Astrocyte (in vitro differentiated cells and primary cell): ENCODE measurements at places on chromosomes 3 and 15. TPM values are rescaled to one million over a fixed set of nuclear protein-coding genes. Genes with fewer than 3 reads are reported as not detected.
A peak's percentile ranks its signal among the peaks of the same experiment; 100 is the strongest.

DBR1 gene
- total RNA-seq = 14.8 and 14.9 TPM in 2 replicates

SPTBN5 gene
- total RNA-seq = 5.3 and 6.7 TPM in 2 replicates

CD200R1L gene
- total RNA-seq = not detected in 2 replicates

GRIP2 gene
- total RNA-seq = 3.1 and 3.3 TPM in 2 replicates

DNA sequence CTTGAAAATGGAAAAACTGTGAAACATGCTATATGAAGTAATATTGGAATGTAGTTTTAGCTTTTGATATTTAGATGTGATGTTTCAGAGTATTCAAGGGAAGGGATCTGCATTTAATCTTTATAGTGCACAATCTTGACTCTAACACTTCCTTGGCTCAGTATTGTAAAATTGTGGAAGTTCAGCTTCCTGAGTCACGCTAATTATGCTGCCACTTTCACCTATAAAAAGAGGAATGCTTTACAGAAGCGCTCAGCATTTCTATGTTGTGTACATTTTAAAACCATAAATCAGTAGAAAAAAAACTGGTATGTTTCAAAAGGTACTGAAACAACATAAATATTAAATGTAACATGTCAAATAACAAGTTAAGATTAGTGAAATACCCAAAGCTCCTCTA, 32.6 kb downstream of the SERPINI2 start:
- no peak overlapping the region for H3K4me3 ChIP-seq
- DNase-seq = no peak
- H3K27me3 ChIP-seq = no peaks in the 10 kb centered on the region

- H3K4me1 ChIP-seq = peaks cover 4% of the 10 kb centered on the region
Observed at GRCh38 chr3:4939276-4939675, 40.0 kb upstream of the BHLHE40 start.

GRCh38 chr3:152718810-152719209, 116.1 kb upstream of the P2RY1 start:
- H3K36me3 ChIP-seq = no peaks in the 10 kb centered on the region
- H3K27me3 ChIP-seq = no peaks in the 10 kb centered on the region
- H3K27ac ChIP-seq = no peak overlapping the region
- no peak overlapping the region for H3K4me3 ChIP-seq

GRCh38 chr3:179973931-179974361, 62.8 kb downstream of the PEX5L start:
- DNase-seq = no peak
- no peak overlapping the region for H3K4me3 ChIP-seq
- no peaks in the 10 kb centered on the region for H3K36me3 ChIP-seq
- no peaks in the 10 kb centered on the region for H3K4me1 ChIP-seq

GRCh38 chr15:74396445-74397238, 29.2 kb upstream of the CYP11A1 start:
- peak overlapping the region; percentile 92 for H3K27ac ChIP-seq
- DNase-seq = peak; percentile 87
- H3K36me3 ChIP-seq = no peaks in the 10 kb centered on the region
- peaks cover 76% of the 10 kb centered on the region for H3K4me1 ChIP-seq
- H3K27me3 ChIP-seq = no peaks in the 10 kb centered on the region

DNA sequence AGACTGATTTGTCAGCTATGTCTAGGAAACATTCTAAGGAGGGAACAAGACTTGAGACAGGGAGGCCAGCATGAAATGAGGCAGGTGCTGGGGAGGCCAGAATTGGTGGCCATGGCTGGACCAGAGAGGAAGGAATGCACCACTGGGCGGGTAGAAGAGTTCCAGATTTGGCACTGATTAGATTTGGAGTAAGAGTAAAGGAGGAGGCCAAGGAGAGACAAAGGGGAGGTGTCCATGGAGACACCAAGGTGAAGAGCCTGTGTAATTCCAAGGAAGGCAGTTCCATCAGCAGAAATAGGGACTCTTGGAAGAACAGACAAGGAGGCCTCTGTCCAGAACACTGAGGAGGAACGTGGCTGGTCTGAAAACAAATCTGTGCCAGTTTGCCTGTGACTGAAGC, 1.8 kb downstream of the ARNT2 start:
- no peaks in the 10 kb centered on the region for H3K36me3 ChIP-seq
- no peak for DNase-seq
- no peak overlapping the region for H3K4me3 ChIP-seq
- H3K4me1 ChIP-seq = peaks cover 7% of the 10 kb centered on the region
- H3K27ac ChIP-seq = no peak overlapping the region

DNA sequence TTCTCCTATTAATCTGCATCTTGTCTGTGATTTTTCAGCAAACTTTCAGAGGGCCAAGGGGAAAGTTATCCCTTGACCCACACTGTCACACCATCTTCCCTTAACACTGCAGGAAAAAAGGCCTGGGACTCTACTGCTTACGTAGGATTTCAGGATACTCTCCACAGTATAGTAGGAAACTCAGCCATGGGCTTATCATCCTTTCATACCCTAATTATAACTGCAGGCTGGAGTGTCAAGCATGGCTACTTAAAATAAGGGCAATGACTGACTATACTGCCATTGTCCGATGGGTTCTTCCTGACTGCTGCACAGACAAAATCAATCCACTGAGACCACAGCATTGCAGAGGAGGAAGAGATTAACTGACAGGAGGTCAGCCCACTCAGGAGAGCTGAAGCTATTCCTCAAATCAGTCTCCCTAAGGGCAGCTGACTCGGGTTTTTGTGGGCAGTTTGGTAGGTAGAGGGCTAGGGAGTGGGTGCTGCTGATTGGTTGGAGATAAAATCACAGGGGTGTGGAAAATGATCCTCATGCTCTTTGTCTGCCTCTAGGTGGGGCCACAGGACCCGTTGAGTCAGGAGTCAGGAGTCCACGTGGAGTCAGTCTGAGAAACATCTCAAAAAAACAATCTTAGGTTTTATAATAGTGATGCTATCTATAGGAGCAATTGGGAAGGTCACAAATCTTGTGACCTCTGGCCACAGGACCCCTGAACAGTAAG, 118.2 kb upstream of the STRIT1 start:
- H3K36me3 ChIP-seq = no peaks in the 10 kb centered on the region
- no peaks in the 10 kb centered on the region for H3K27me3 ChIP-seq
- H3K4me1 ChIP-seq = peaks cover 5% of the 10 kb centered on the region
- no peak overlapping the region for H3K27ac ChIP-seq
- DNase-seq = no peak

DNA sequence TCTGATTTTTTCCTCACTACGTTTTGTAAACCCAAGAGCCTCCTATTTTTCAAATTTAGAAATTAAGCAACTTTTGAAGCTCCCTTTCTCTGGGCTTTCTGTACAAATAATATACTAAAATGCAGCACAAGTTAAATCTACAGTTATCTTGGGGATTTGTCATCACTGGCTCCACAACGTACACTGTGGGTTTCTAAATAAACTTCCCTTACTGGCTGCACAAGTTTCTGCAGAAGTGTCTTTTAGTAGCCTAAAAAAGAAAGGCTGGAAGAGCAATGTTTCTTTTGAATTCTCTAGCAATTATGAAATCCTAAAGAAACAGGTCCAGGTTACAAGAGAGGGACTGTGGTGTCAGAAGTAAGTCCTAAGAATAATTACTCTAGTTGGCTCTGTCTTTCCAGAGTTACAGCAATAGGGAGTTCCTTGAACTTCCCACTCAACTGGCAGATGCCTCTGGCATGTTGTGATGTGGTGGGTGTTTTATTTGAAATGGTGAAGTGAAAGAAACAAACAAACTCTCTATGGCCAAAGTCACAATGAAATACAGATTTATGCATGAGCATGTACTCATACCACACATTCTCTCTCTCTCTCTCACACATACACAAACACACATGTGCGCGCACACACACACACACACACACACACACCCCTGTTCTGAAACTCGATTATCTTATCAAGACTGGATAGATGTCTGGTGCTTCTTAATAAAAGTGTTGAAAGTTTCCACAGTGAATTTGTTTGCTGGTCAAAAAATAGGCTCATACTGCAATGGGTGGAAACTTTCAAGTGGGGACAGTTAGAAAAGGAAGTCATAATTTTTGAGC, 198.2 kb downstream of the SSR3 start:
- no peak overlapping the region for H3K4me3 ChIP-seq
- no peaks in the 10 kb centered on the region for H3K4me1 ChIP-seq
- no peaks in the 10 kb centered on the region for H3K36me3 ChIP-seq
- H3K27ac ChIP-seq = no peak overlapping the region

DNA sequence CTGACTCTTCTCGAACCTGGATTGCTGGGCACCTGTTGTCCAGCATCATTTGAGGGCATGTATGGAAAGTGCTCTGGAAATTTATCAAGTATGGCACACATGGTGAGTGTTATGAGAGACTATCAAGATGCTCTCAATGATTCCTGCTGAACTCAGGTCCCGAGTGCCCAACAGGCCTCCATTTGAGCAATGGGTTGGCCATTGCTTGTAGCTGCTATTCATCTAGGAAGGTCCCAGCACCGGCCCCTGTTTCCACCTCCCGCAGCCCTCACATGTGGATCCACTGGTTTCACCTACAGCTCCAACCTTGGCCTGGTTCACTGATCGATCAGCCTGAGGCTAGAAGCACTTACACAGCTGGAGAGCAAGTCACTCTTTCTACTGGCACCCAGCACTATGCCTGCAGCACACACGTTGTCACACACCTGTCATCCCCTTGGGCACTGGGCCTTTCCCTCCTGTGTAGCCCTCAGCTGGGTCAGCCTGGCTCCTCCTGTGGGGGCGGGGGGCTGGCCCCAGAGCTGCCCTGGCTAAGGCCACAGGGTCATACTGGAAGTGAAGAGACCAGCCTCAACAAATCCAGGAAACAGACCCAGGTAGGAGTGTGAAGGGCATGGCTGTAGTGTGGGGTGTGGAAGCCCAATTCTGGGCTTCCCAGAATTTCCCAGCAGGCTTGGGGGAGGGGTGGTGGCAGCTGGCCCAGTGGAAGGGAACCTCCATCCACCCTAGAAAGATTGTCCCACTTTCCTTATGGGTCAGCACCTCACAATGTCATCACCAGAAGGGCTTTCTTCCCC, 41.7 kb upstream of the SMAD3 start:
- H3K27ac ChIP-seq = peak overlapping the region; percentile 34
- peaks cover 32% of the 10 kb centered on the region for H3K4me1 ChIP-seq
- no peak for DNase-seq
- no peak overlapping the region for H3K4me3 ChIP-seq
- H3K36me3 ChIP-seq = no peaks in the 10 kb centered on the region
- no peaks in the 10 kb centered on the region for H3K27me3 ChIP-seq

- no peak overlapping the region for H3K27ac ChIP-seq
- no peak for DNase-seq
- peaks cover 8% of the 10 kb centered on the region for H3K4me1 ChIP-seq
- no peak overlapping the region for H3K4me3 ChIP-seq
Observed at GRCh38 chr15:31977138-31977537, 53.2 kb upstream of the CHRNA7 start.

DNA sequence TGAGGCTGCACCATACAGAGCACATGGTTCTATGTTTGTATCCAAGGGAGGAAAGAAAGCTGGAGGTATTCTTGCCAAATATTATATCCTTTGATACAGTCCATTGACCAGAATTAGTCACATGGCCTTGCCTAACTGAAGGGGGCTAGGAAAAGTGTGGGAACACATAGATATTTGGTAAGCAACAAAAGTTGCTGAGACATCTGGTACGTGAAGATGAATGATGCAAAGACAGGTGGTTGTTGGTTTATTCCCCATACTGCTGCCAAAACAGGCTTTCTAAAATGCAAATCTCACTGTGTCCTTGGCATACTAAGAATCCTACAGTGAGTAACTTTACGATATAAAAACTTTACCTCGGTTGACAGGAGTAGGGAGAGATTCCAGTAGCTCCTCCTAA, 162.2 kb downstream of the VGLL3 start:
- no peaks in the 10 kb centered on the region for H3K27me3 ChIP-seq
- peak; percentile 18 for DNase-seq
- H3K4me3 ChIP-seq = no peak overlapping the region
- H3K36me3 ChIP-seq = no peaks in the 10 kb centered on the region
- H3K4me1 ChIP-seq = no peaks in the 10 kb centered on the region
- H3K27ac ChIP-seq = no peak overlapping the region

DNA sequence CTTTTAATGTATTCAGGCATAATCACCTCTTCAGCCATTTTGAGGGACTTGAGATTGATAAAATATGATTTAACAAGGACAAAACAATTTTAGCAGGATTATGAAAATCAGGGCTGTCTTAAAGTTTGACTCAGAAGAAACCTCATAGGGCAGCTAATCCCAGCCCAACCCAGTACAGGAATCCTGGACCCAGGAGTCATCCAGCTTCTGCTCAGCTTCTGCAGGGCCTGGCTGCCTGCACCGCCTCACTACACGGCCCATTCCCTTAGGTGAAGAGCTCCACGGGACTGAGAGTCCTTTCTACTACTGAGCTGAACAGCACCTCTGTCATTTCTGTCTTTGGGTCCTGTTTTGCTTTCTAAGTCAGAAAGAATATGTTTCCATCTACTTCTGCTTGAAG, 37.5 kb downstream of the ARHGAP31 start:
- H3K27me3 ChIP-seq = no peaks in the 10 kb centered on the region
- no peak overlapping the region for H3K27ac ChIP-seq
- H3K36me3 ChIP-seq = peaks cover 5% of the 10 kb centered on the region
- DNase-seq = peak; percentile 55

DNA sequence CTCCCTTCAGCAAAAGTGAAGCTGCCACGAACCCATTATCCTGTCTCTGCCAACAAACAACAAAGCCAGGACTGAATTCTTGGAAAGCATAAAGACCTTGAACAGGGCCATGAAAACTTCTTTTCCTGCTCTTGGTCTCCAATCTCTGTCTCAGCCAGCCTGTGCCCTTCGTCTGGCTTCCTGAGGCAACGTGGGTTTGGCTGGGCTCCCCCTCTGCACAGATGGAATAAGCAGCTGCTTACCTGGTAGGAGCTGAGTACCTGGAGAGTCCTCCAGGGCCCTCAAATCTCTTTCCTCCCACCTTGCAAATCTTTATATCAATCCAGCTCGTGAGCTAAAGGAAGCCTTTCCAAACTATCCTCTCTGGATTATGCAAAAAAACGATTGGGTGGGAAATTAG, 97.6 kb upstream of the PSMD6 start:
- no peak for DNase-seq
- H3K4me3 ChIP-seq = no peak overlapping the region
- no peaks in the 10 kb centered on the region for H3K27me3 ChIP-seq
- no peak overlapping the region for H3K27ac ChIP-seq
- H3K4me1 ChIP-seq = no peaks in the 10 kb centered on the region
- no peaks in the 10 kb centered on the region for H3K36me3 ChIP-seq

DNA sequence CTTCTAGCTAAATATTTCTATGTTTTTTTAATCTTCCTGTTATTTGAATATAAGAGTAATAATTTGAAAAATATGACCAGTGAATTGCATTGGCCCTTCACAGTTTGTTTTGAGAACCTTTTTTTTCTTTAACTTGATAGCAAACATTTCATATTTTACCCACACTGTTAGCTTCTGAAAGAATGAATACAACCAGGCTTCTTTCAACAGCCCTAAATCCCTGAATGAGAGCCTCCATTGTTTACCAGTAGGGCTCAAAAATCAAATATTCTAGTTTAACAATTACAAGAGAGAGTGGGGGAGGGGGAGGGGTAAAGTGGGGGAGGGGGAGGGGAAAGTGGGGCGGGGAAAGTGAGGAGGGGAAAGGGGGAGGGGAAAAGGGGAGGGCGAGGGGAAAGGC, 14.5 kb upstream of the TOP2B start:
- no peaks in the 10 kb centered on the region for H3K36me3 ChIP-seq
- DNase-seq = no peak
- H3K4me1 ChIP-seq = no peaks in the 10 kb centered on the region
- H3K4me3 ChIP-seq = no peak overlapping the region
- H3K27ac ChIP-seq = no peak overlapping the region

GRCh38 chr15:82020625-82021394, 25.0 kb downstream of the MEX3B start:
- no peak overlapping the region for H3K4me3 ChIP-seq
- no peaks in the 10 kb centered on the region for H3K27me3 ChIP-seq
- H3K4me1 ChIP-seq = no peaks in the 10 kb centered on the region
- no peaks in the 10 kb centered on the region for H3K36me3 ChIP-seq

- no peak overlapping the region for H3K4me3 ChIP-seq
- no peaks in the 10 kb centered on the region for H3K36me3 ChIP-seq
- no peak overlapping the region for H3K27ac ChIP-seq
- peaks cover 16% of the 10 kb centered on the region for H3K27me3 ChIP-seq
- no peaks in the 10 kb centered on the region for H3K4me1 ChIP-seq
Observed at GRCh38 chr15:45386974-45387373, 8.6 kb upstream of the GATM start.
